Fibroblast of skin of right biceps (primary cell): ENCODE measurements at places on chromosomes 16 and 17.

DNA sequence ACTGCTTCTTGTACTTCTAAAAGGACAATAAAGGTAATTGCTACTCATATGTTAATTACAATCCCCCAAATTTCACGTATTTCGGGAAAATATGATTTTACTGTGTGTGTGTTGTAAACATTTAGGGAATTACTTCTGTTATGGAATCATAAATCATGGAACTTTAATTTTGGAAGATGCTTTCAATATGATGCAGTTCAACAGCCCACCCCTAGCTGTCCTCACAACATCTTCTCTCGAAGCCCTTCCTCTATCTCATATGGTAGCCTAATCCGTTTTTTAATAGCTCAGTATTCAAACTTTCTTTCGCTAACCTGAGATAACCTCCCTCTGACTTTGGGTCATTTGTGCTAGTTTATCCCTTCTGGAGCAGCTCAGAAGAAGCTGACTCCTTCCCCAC, 78.4 kb downstream of the ANKFN1 start:
- DNase-seq: no peak

DNA sequence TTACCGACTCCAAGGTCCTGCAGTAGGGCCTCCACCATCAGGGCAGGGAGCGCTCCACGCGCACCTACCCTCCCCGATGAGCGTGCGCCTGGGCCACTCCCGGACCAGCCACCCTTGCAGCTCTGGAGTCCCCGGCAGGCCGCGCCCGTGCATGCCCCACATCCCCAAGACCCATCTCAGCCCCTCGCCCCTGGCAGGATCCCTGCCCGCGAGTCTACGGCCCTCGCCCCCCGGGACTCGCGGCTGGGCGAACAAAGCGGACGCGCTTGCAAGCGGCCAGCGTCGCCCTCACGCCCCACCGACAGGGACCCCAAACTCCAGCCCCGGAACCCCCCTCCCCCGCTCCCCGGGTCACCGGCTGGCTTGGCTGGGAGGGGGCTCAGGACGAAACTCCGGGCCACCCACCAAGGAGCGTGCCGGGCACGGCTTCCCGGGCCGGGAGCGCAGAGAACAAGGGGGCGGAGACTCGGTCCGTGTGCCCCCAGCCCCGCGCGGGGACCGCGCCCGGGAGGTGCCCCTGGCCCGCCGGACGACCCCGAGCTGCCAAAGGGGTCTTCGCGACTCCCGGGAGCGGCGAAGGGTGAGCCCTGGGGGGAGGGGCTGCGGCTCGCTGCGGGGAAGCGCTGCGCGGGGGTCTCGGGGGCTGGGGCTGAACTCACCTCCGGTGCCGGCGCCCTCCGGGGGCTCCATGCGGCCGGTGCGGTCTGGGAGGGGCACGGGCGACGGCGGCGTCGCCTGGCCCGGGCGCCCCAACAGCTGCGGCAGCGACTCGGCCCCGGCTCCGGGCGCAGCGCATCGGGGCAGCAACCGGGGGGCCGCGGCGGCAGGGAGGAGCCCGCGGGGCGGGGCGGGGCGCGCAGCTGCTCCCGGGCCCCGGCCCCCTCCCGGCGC, at the start of gene DBNDD1:
Gene DBNDD1, minus strand, starts transcription at position 805 of the 891 bp plus-strand sequence. Its CDS starts 115 bp downstream, at position 690.
- DNase-seq: no peak

- no peak for DNase-seq
Measured at GRCh38 chr17:10699856-10700255, 2.5 kb downstream of the ADPRM start.

DNA sequence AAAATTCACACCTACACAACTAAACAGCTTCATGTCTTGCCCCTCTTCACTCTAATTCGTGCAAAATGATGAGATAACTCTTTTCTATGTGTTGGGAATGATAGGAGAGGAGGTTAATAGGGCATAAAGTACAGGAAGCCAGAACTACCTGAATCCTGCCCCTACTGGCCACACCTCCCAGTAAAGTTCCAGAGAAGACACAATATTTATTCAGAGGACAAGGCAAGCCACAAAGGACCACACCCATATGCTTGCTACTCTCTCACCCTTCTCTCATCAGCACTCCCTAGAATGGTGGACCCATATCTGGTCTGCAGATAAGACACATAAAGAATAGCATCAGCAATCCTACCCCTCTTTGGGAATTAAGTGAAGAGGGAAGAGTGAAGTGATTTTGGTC, 74.6 kb downstream of the ZNF18 start:
- no peak for DNase-seq

DNA sequence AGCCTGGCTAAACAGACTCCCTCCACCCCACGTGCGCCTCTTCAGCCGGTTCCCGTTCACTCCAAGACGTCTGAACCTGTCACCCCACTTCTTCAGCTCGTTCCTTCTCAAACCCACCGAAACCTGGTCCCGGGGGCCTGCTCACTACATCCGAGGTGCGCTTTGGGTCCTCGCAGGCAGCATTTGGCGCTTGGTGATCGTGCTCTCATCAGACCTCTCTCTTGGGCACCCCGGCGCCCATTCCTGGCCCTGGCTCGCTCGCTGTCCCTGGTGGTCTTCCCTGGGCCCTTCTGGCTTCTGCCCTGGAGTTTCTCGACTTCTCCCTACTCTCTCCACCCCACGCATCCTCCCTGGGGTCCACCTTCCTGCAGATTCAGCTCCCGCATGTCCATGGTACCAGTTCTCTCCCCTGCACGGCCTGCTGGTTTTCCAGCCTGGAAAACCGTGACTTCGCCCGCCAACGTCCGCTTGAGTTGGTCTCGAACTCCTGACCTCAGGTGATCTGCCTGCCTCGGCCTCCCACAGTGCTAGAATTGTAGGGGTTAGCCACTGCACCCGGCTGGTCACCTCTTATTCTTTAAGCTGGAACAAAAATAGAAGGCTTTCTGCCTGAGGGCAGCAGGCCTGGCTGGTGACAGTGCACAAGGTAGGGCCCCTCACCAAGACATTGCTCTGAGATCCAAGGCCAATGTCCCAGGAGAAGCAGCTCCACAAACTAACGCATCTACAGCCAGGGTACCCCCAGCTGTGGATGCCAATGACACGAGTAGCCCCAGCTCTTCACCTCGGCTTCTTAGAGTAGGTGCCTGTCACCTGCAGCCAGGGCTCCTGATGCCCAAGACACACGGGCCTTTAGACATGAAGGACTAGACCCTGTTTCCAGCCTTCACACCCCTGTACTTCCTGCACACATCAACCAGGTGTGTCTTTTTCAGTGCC, 1.1 kb upstream of the MEAK7 start:
- DNase-seq: no peak

- DNase-seq: peak; percentile 29
Measured at GRCh38 chr17:63476459-63476853, 405 bp upstream of the ACE start.

- DNase-seq: no peak
Measured at GRCh38 chr16:16578701-16579100, 199.8 kb downstream of the NPIPA7 start.

- DNase-seq: peak; percentile 33
Measured at GRCh38 chr17:80927791-80928216, 63.8 kb upstream of the CHMP6 start.

- DNase-seq: no peak
Measured at GRCh38 chr17:67393809-67394397, 16.8 kb downstream of the PITPNC1 start.

GRCh38 chr16:75377729-75378386, 55.4 kb downstream of the CFDP1 start:
- DNase-seq: peak; percentile 97

GRCh38 chr17:564526-565065, 150.0 kb downstream of the VPS53 start:
- no peak for DNase-seq

GRCh38 chr16:81041696-81042095, 6.1 kb downstream of the ATMIN start:
- DNase-seq: no peak

DNA sequence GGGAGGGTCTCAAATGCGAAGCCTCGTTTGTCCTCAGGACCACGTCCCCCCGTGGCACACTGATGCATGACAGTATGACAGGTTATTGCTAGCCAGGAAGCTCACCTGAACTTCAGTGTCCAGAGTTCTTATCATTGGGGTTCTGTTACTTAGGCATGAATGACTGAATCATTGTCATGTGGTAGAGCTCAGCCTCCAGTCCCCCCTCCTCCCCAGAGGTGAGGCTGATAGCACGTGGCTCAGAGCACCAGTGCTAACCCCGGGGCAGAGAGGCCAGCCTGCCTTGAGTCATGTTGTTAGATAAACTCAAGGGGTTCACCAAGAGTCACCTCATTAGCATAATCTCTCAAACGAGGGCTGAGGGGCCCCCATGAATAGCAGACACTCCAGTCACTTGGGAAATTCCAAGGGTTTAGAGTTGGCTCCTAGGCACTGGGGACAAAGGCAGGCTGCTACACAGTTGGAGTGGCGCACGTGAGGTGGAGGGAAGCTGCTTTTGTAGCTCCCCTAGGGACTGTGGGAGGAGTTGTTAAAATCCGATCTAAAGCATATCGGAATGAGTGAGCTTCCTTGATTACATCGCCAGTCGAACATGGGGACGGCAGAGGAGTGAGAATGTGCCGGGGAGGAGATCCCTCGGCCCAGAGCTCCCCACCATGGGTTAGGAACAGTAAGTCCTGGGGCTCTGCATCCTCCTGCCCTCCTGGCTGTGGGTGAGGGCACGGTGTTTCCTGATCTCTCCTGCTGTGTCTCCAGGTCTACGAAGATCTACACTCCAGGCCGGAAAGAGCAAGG, 18.2 kb downstream of the DHX38 start:
- no peak for DNase-seq

- DNase-seq: no peak
Measured at GRCh38 chr16:2610781-2611498, 71.4 kb upstream of the KCTD5 start.

GRCh38 chr17:17051380-17051779, 9.1 kb downstream of the MPRIP start:
- no peak for DNase-seq

DNA sequence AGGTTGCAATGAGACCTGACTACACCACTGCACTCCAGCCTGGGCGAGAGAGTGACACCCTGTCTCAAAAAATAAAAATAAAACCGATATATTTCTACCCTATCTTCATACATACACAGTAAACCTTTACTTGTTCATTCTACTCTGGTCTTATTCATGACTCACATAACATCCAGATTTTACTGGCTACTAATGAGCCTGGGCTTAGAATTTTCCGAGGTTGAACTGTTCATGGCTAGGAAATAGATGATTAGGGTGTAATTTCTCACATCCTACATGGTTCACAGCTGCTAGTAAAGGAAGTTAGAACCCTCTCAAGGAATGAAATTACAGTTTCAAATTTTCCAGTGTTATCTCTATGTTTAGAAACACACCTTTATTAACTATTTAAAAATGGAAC, 14.7 kb downstream of the GSPT1 start:
- DNase-seq: peak; percentile 34

DNA sequence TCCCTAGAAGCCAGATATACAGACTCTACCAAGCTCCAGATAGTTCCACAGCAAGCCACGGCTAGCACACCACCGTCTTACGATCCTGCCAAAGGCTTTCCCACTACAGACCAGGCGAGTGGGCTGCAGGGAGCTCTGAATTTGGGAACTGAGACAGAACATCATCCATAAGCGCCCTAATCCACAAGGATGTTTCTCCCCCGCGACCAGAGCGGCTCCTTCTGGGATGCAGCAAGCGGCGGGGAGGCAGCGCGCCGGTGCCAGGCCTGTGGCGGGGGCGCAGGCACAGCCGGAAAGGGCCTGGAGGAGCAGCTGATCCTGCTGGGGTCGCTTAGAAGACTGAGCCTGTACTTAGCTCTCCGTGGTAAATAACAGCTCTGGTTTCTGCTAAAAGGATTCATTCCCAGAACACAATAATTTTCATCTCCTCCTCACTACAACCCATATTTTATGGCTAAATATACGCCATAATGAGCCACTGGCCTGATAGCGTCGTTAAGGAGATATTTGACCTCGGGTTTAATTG, 16.2 kb upstream of the FOXF1 start:
- no peak for DNase-seq

DNA sequence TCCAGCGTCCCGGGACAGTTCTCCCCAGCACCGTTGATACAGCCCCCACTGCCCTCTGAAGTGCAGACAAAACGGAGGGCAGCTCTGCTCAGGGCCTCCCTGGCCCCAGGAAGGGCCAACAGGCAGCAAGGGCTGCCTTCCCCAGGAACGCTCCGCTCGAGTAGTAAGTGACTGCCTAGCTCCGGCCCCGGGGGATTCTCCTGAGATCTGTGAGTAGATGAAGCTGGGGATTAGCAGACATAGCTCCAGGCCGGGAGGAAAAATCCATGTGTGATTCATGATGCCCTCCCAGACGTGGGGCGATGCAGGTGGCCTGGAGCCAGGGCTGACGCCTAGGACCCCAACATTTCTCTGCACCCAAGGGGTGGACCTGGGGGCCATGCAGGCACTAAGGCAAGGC, 85.3 kb downstream of the ENGASE start:
- DNase-seq: no peak

DNA sequence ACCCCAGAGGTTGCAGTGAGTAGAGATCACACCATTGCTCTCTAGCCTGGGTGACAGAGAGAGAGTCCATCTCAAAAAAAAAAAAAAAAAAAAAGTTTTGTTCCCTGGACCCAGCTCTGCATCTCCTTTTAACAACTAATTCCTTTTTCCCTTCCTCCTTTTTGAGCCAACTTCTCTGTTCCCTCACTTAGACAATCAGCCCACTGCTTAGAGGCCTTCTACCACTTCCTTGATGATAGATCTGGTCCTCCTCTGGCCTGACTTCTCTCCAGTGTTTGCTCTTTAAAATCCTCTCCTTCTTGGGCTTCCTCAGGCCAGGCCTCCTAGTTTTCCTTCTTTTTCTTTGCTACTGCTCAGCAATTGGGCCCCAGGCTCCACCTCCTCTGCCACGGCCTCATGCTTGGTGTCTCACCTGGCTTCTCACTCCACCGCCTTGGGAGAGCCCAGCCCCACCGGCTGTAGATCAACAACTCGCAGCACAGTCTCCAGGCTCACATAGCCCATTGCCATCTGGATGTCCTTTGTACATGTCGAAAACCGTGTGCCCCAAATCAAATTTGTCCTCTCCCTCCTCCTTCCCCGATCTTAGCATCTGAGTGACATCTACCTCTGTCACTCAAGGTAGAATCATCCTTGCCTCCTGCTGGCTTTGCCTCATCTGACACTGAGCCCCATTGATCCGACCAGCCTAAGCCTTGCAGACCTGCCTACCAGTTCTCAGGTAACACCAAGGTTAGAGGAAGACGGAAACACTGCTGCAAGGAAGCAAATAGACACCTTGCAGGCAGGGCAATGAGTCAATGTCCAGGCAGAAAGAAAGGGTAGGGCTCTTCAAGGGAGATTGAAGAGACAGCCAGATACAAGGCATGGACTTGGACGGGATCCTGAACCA, 17.4 kb downstream of the ARHGAP27 start:
- no peak for DNase-seq

GRCh38 chr17:8766731-8767130, 8.4 kb upstream of the SPDYE4 start:
- DNase-seq: no peak

- no peak for DNase-seq
Measured at GRCh38 chr16:50303605-50304466, 37.5 kb downstream of the ADCY7 start.

GRCh38 chr17:76382351-76382802, 2.0 kb upstream of the SPHK1 start:
- peak; percentile 79 for DNase-seq

- no peak for DNase-seq
Measured at GRCh38 chr17:67248291-67248690, 3.3 kb upstream of the HELZ start.
